Esophagus (tissue), 2 donors: ENCODE measurements at places on chromosomes 2 and 18. TPM values are rescaled to one million over a fixed set of nuclear protein-coding genes. Genes with fewer than 3 reads are reported as not detected.

The SLC11A1 gene
- polyA plus RNA-seq = 1.5 TPM

The ANKRD62 gene
- 0.45 TPM for polyA plus RNA-seq

The SOX11 gene
- polyA plus RNA-seq = not detected

The ALPI gene
- not detected for polyA plus RNA-seq

The HOXD11 gene
- polyA plus RNA-seq = 0.08 TPM

The TGFA gene
- polyA plus RNA-seq = 16.3 TPM

The PSTPIP2 gene
- 6.4 TPM for polyA plus RNA-seq

The MDH1B gene
- polyA plus RNA-seq = 0.31 TPM

The CBLN2 gene
- not detected for polyA plus RNA-seq

The ATOH8 gene
- polyA plus RNA-seq = 5.9 TPM

The ADAM23 gene
- polyA plus RNA-seq = 1.6 TPM

The OR6B2 gene
- polyA plus RNA-seq = not detected

The LIMS3 gene
- 0.15 TPM for polyA plus RNA-seq

The ORC4 gene
- 12.0 TPM for polyA plus RNA-seq

The PCARE gene
- polyA plus RNA-seq = 0.22 TPM

The TMEM247 gene
- polyA plus RNA-seq = not detected

The IRS1 gene
- polyA plus RNA-seq = 3.7 TPM

The FEV gene
- not detected for polyA plus RNA-seq

The TRIP12 gene
- polyA plus RNA-seq = 17.9 TPM

The RAB27B gene
- 8.6 TPM for polyA plus RNA-seq

The UNC80 gene
- polyA plus RNA-seq = under 0.01 TPM

The RTTN gene
- polyA plus RNA-seq = 2.3 TPM

The DSG3 gene
- 130 TPM for polyA plus RNA-seq

The SATB2 gene
- polyA plus RNA-seq = 0.57 TPM

The UGT1A10 gene
- polyA plus RNA-seq = 10.8 TPM

The GCKR gene
- 2.1 TPM for polyA plus RNA-seq

The IL1B gene
- 1.9 TPM for polyA plus RNA-seq

The TRIM54 gene
- 0.18 TPM for polyA plus RNA-seq

The CDK5R2 gene
- polyA plus RNA-seq = not detected

The GPR155 gene
- polyA plus RNA-seq = 1.0 TPM

The CABLES1 gene
- polyA plus RNA-seq = 3.8 TPM

The FOXI3 gene
- not detected for polyA plus RNA-seq

The SNTG2 gene
- polyA plus RNA-seq = 0.26 TPM

The CCDC195 gene
- not detected for polyA plus RNA-seq

The SERPINB11 gene
- polyA plus RNA-seq = 6.4 TPM

The ASXL3 gene
- polyA plus RNA-seq = 0.02 TPM

The TUBA3E gene
- not detected for polyA plus RNA-seq

The GNAL gene
- polyA plus RNA-seq = 1.6 TPM

The SPEG gene
- 22.3 TPM for polyA plus RNA-seq

The PHOSPHO2 gene
- polyA plus RNA-seq = 1.1 TPM

The BCL11A gene
- 8.6 TPM for polyA plus RNA-seq

The PSME4 gene
- polyA plus RNA-seq = 20.4 TPM

The ANKRD30B gene
- not detected for polyA plus RNA-seq

The POTEI gene
- polyA plus RNA-seq = not detected

The KCNF1 gene
- 0.29 TPM for polyA plus RNA-seq

The GTF3C2 gene
- polyA plus RNA-seq = 43.8 TPM

The PPP1R1C gene
- 1.1 TPM for polyA plus RNA-seq

The RBKS gene
- polyA plus RNA-seq = 2.8 TPM

The ELOA2 gene
- not detected for polyA plus RNA-seq

The SLC9A2 gene
- 0.06 TPM for polyA plus RNA-seq

The IGFBP5 gene
- 29.4 TPM for polyA plus RNA-seq

The CRYGD gene
- not detected for polyA plus RNA-seq

The SF3B6 gene
- 139 TPM for polyA plus RNA-seq
